NCI-H1694 (cell line): ENCODE measurements at places on chromosomes 1 and 21.

- DNase-seq: no peak
These were observed 43.7 kb upstream of the PTGFR start for GRCh38 chr1:78447086-78447485.

- no peak for DNase-seq
These were observed 69.1 kb downstream of the RGS18 start for GRCh38 chr1:192227330-192227729.

- DNase-seq: no peak
These were observed 355.1 kb upstream of the PTBP2 start for GRCh38 chr1:96366516-96366915.

DNA sequence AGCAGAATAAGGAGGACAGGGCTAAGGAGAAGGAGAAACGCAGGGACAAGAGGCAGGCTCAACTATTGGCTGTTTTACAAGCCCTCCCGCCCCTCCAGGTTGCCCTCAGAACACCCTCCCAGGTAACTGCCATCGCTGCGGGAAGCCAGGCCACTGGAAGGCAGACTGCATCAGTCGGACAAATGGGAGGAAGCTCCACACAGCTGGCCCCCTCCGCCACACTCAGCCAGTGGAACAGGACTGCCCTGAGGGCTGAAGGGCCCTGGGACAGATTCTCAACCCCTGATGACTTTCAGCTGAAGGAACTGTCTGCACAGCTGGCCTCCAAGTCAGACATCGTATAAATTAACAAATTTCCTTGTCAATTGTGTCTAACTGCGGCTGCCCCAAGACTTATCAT is 21.8 kb downstream of the LRRC3 start:
- DNase-seq: no peak

- DNase-seq: no peak
These were observed 33.5 kb downstream of the ACOT7 start for GRCh38 chr1:6360117-6360496.

GRCh38 chr1:16605213-16605525 is 8.2 kb downstream of the NBPF1 start:
- DNase-seq: no peak

DNA sequence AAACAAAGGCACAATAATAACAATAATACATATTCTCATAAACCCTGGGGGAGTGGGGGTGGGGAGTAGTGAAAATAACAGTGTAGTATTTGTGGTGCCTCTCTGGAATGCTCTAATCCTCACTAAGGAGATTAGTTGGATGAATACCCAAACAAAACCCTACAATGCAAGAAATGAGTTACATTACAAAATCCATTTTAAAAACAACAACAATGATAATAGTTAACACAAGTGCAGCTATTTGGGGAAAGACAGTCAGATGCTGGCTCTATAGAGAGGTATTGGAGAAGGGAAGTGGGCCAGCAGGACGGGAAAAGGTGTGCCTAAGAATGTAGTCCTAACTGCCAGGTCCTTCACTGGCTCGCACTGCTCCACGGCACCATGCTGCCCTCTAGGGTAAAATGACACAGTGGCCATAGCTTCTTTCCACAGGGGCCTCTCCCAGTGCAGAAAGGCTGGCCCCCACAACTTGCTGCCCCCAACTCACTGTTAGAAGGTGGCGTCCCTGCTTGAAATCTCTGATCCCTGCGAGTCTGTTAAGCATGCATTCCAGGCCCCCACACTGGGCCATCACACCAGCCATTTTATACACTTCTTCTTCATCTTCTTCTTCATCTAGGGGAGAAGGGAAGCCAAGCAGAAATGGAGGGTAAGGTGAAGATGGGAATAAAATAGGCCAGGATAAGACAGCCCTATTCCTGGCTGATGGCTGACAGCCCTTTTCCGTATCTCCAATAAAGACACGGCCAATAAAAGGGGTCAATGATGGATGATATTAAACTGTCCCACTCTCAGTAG is 113.8 kb downstream of the UBR4 start:
- DNase-seq: peak; percentile 9

DNA sequence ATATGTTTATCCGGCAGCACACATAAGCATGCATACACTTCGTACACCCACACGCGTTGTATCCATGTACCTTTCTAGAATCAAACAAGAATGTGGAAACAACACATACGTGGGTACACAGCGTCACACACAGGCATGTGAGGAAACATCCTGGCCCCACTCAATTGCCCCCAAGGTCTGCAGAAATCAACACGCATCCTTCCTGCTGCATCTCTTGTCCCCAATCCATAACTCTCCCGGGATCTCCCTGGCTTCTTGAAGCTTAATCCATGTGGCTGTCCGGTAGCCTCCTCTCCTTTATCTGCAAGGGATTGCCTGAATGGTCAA is 5.5 kb upstream of the TBX15 start:
- no peak for DNase-seq

GRCh38 chr21:15453261-15453660 is 276.5 kb upstream of the USP25 start:
- no peak for DNase-seq

GRCh38 chr1:12067900-12068821 is 5.1 kb downstream of the TNFRSF8 start:
- no peak for DNase-seq

GRCh38 chr1:87338566-87338965 is 9.9 kb downstream of the LMO4 start:
- no peak for DNase-seq

DNA sequence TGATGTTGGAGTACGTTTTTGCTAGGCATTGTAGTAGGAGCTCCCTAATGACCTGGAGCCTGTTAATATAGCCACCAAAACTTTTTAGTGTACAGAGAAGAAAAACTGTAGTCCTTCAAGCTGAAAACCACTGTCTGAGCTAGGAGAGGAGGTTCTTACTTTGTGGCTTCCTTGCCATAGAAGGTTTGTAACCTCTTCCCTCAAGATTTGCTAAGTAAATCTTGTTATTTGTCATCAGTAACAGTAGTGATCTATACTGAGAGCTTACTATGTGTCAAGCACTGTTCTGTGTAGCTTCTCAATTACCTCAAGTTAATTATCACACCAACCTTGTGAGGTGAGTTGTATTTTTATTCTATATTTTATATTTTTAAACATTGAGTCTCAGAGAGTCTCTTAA is 21.2 kb upstream of the LRRC8C start:
- no peak for DNase-seq

DNA sequence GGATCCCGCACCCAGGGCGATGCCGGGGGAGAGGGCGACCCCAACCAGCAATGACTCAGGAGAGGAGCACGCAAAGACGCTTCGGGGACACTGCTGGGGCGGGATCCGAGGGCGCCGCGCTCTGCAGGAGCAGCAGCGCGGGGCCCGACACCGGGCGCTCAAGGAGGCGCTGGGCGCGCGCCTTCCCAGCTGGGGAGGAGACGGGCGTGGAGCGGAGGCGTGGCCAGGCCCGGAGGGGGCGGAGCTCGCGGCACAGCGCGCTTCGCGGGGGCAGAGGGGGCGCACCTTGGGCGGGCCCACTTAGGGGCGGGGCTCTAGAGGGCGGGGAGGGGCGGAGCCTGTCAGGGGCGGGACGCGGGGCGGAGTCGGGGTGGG is 369 bp downstream of the SUMO3 start:
- peak; percentile 34 for DNase-seq

GRCh38 chr1:15371610-15372545 is 37.8 kb upstream of the EFHD2 start:
- DNase-seq: no peak

DNA sequence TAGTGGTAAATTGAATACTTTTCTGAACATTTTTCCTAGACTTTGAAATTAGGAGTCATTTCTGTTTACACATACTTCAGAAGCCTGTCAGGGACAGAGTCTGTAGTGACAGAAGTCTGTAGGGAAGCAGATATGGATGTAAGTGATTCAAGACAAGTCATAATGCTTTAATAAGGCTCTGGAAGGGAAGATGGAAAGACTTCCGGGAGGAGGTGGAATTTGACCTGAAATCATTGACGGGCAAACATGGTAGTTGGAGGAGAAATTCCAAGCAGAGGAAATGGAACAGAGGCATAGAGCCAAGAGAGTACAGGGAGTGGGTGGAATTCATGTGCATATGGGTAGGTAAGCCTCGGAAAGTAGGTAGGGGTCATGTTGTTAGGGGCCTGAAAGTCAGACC is 22.5 kb downstream of the CAMTA1 start:
- no peak for DNase-seq

DNA sequence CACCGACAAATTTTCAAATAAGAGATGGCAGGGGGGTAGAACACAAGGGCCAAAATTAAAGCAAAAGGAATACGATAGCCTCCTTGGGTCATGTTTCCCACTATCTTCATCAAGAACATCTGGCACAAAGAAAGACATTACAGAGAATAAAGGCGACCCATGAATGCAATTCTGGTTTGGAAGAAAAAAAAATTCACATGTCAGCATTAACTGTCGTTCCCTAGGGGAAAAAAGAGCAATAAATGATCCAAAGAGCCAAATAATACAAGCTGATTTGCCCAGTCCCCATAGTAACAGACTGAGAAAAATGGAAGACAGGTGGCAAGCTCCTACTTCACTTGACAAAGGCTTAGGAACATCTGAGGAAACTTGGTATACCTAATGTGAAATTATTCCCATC is 4.5 kb downstream of the STIL start:
- no peak for DNase-seq

- DNase-seq: no peak
These were observed 287.3 kb downstream of the VAV3 start for GRCh38 chr1:107677697-107678096.

- DNase-seq: no peak
These were observed 37.4 kb upstream of the SLC30A1 start for GRCh38 chr1:211616231-211616964.

GRCh38 chr1:192737306-192737705 is 71.5 kb upstream of the RGS2 start:
- DNase-seq: no peak

GRCh38 chr1:226351709-226352108 is 42.7 kb upstream of the LIN9 start:
- no peak for DNase-seq

- DNase-seq: no peak
These were observed 2.5 kb downstream of the RHOC start for GRCh38 chr1:112704391-112704933.

DNA sequence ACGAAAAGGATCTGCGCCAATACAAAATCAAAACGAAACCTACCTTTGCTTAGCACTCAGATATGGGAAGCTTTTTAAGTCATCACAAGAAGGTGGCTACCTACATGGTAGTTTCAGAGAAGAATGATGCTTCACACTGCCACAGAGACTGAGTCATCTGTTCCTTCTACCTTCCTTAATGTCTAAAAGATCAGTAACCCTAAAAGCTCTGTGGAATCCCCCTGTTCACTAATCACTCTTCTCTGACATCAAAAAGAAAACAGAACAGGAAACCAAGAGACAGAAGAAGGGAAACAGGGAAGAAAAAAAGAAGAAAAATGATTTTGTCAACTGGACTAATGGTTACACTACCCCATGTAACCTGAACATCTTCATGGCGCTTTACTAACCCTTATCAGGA is 177.2 kb downstream of the SMYD3 start:
- no peak for DNase-seq

DNA sequence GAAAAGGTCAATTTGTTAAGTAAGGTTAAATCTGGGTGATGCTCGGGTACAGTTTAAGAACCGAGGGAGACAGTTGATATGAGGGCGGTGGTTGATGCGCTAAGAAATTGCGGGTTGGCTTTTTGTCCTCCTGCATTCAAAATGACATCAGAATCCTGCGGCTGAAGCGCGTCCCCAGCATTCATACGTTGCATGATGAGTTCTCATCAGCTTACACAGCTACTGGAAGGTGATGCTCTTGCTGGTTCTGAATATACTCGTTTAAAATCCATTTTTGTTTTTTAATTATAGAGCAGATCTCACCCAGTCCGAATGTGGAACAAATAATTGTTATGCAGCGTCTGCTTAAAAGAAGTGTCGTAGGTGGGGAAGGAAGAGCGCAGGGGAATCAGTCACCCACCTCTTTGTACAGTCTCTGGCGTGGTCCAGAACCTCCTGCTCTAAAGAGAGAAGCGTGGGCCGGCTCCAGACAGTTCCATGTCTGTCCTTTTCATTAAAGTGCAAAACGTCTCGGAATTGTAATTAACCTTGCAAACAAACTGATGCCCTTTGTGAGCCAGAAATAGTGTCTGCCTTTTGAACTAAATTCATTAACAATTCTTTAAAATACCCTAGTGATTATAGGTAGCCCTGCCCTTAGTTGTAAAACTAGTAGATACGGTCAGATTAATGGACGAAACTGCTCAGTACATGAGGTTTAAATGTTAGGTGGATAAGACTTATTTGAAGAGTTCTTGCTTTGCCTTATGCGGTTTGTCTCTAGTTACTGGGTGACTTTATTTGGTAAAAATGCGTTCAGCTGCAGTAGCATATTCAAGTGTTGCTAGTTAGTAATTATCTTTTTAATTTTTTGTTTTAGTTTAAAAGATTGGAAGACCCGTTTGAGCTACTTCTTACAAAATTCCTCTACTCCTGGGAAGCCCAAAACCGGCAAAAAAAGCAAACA is 741 bp downstream of the RGS2 start:
- DNase-seq: peak; percentile 45

DNA sequence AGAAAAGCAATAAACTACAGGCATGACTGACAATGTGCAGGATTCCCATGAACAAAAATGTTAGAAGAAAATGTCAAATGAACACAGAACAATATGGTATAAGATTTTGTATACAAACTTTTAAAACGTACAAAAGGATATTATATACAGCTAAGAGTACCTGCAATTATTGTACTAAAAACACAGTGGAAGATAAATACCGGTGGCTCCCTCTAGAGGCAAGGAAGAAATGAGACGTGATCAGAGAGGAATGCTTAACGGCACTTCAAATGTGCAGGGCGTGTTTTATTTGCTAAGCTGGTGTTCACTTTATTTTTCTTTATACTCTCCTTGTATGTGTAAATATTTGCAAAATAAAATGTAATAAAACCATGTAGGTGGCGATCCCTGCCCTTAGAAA is 191.8 kb upstream of the SAMSN1 start:
- peak; percentile 34 for DNase-seq

DNA sequence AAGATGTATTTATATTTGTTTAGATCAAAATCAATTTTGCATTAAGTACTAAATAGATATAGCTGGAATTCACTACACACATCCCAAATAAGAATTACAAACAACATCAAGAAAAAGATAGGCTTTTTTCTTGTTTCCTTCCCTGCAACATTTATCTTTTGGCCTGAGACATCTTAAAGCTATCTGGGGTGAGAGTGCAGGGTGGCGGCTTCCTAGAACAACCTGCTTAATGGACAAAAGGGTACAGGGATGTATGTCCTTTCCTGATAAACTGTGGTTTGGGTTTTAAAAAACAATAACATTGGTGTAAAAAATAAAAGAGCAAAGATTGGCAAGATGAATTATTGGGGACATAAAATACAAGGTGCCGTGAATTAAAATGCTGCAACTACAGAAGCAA is 54.4 kb downstream of the EPRS1 start:
- DNase-seq: no peak

GRCh38 chr1:33370301-33370700 is 49.4 kb upstream of the A3GALT2 start:
- DNase-seq: peak; percentile 80

GRCh38 chr1:79353224-79353623 is 346.7 kb upstream of the ADGRL4 start:
- DNase-seq: peak; percentile 59
